ENCODE measurements at places on chromosomes 7 and 10. TPM values are rescaled to one million over a fixed set of nuclear protein-coding genes. Genes with fewer than 3 reads are reported as not detected.

The UPP1 gene
- total RNA-seq = 11.9 TPM

The LLCFC1 gene
- total RNA-seq = not detected

The NSMCE4A gene
- 64.4 TPM for total RNA-seq

The FOXI2 gene
- not detected for total RNA-seq

The HMX3 gene
- not detected for total RNA-seq

The CPVL gene
- 9.3 TPM for total RNA-seq

DNA sequence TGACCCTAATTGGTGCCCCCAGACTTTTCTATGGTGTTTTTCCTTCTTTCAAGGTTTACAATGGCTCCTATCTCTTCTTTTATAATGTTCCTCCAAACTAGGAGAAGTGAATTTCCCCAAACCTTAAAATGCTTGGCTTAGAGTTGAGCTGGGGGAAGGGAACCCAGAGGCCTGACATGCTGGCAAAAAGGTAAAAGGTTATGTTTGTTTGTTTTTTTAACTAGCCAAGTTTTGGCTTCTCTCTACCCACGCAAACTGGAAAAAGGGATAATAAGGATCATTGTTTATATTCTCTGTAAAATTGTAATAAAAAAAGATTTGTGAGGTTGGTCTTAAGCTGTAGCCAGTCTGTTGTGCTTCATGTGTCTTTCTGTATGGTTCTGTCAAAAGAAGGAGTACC lies 477.0 kb downstream of the IPMK start:
- no peaks in the 10 kb centered on the region for H3K27me3 ChIP-seq
- H3K4me1 ChIP-seq = no peaks in the 10 kb centered on the region
- H3K36me3 ChIP-seq = no peaks in the 10 kb centered on the region
- DNase-seq = no peak
- H3K27ac ChIP-seq = no peak overlapping the region

The SDK1 gene
- total RNA-seq = 2.5 TPM

The ANKRD7 gene
- total RNA-seq = not detected

The C10orf53 gene
- not detected for total RNA-seq

DNA sequence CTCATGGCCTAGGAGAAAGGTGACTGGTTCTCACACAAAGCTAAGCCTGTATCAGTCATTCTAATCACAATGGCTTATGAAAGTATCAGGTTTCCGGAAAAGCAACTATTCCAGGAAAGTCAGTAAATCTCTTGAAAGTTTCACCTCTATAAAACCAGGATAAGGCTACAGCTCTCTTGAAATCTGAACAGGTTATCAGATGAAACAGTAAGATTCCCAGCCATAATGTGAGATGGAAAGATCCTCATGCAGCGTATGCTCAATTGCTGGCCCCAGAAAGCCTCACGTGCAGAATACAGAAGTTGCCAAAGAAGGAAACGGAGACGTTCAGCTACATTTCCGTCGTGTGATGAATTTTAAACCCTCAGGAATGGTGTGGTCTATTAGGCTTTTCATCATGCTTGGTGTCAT lies 90.0 kb downstream of the PFKFB3 start:
- H3K36me3 ChIP-seq = no peaks in the 10 kb centered on the region
- no peak overlapping the region for H3K27ac ChIP-seq
- H3K4me3 ChIP-seq = no peak overlapping the region
- peaks cover 25% of the 10 kb centered on the region for H3K4me1 ChIP-seq
